ENCODE measurements at places on chromosomes 11 and 22.

DNA sequence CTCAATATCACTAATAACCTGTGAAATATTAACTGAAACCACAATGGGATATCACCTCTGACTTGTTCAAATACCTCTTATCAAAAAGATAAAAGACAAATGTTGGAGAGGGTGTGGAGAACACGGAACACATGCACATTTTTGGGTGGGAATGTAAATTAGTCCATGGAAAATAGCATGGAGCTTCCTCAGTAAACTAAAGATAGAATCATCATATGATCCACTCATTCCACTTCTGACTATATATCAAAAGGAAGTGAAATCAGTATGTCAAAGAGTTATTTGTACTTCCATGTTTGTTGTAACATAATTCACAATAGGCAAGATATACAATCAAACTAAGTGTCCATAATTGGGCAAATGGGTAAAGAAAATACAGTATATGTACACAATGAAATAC is 57.4 kb downstream of the TYR start:
- DNase-seq = no peak

- no peak for DNase-seq
These were observed 142.1 kb downstream of the TRPC6 start for GRCh38 chr11:101441747-101442146.

- no peak for DNase-seq
These were observed 9.2 kb upstream of the GAB2 start for GRCh38 chr11:78426845-78427244.

DNA sequence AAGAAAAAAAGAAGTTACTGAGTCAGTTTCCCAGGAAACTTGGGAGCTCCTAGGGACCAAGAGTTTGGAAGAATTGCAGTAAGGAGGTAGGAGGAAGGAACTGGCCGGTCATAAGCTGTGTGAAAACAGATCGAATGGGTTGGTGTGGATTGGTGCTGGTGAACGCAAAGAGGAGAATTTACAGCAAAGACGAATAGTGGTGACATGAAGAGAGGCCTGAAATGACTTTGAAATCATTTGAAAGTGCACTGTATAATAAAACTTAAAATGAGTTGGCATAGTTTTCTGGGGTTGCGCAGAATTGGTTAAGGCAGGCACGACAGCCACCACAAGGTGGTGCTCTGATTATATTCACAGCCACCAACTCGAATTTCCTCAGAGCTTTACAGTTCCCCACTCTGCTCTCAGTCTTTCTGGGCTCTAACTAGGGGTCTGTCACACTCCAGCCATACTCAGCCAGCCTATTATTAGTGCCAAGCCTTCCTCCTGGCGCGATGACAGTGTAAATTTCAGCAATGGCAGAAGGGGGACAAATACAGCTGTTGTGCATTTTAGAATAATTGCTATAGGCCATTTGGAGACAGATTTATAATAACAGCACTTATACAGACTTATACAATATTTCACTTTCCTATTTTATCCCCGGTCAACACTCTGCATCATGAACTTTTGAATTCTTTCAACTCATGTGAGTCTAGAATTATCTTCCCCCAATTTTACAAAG is 8.3 kb upstream of the HTR3B start:
- DNase-seq = peak; percentile 48

DNA sequence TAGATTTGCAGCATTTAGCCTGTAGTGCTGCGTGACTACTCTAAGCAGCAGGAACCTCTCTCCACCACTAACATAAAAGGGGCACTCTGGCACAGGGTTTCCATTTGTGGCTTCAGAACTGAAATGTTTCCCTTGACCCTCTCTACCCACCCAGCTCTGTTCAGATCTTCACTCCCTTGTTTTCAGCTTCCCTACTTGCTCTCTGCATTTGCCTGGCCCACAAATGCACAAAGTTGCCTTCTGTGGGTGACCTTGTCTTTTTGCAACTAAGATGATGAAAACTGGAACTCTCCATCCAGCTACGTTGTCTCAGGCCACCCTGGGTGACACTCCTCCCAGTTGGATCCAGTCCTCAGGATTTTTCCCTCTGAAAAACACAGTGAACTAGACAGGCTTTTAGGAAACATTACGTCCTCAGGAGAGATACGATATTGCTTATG is 19.8 kb upstream of the PSMA1 start:
- DNase-seq = no peak

DNA sequence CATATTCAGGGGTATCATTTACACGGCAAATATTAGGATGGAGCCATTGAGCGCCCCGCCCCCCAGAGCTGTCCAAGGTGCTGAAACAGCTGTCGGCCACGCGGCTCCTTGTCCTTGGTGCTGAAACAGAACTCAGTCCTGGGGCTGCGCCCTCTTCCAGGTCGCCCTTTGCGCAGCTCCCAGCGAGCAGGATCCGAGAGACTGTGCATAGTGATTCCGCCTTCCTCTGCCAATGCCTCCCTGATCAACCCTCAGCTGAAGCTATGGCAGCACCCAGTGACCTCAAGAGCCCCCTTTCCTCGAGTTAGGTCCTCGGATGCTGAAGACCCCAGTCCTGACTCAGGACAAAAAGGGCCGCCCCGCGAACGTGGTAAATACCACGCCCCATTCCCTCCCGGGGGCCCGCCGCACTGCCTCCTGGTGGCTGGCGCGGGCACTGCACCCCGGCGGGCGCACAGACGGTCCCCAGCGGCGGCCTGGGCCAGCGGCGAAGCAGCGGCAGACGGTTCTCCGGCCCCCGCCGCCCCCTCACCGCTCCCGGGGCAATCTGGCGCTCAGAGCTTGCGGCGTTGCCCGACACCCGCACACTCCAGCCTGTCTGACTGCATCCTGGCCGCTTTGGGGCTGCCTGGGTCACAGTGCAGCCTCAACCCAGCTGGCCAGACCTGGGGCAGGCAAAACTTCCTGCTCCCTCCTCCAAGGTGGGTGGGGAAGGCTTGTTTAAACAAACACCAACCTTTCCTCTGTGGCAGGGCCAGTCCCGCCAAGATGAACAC is 13.4 kb downstream of the SYT7 start:
- peak; percentile 90 for DNase-seq

- no peak for DNase-seq
These were observed 43.3 kb downstream of the CYB5R2 start for GRCh38 chr11:7630002-7630401.

- DNase-seq = no peak
These were observed 380.5 kb downstream of the SHANK2 start for GRCh38 chr11:70871881-70872280.

DNA sequence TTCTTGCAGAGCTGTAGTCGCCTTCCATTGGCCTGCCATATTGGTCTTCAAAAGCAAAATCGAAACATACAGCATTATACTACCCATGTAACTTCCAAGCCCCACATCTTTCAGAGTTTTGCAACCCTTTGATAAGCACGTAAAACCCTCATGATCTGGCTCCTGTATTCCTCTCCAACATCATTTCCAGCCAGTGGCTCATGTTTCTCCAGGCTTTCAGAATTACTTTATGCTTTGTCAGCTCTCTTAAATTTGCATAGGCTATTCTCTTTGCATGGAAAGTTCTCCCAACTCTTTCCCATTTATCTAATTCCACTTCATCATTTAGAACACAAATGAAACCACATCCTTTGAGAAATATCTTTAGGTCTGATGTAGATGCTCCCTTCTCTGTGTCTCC is 67.8 kb upstream of the DDI1 start:
- no peak for DNase-seq

GRCh38 chr11:65558002-65558929 is at the start of gene LTBP3:
Gene LTBP3 (minus strand): TSS chr11:65558359. CDS start chr11:65557959, 400 bp downstream.
- DNase-seq = peak; percentile 92

- DNase-seq = no peak
These were observed 119.1 kb downstream of the MN1 start for GRCh38 chr22:27682437-27682836.

DNA sequence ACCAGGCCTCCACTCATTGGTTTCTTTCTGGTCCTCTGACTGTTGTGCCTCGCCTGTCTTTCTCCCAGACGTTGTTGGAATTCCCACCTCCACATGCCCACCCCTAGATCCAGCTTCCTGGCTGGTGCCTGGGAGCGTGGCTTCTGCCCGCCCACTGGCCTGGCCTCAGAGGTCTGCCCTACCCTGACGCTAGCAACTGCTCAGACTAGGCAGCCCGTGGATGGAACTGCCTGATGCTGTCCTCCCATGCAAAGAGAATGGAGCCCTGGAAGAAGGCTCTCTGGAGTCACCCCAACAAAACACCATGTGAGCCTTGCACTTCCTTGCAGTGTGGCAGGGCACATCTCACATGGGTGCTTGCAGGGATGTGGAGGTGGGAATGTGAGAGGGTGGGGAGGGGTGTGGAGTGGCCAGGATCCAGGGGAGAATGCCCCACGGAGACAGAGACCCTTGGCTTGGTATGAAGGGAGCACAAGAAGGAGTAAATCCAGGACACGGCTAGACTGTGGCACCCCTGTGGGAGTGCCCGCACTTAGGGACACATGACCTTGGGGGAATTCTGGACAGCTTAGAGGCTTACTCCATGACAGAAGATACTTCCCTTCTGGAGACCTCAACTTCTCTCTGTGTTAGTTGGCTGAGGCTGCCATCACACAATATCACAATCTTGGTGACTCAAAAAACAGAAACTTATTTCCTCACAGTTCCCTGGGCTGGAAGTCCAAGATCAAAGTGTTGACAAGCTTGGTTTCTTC is 22.5 kb upstream of the ADA2 start:
- DNase-seq = no peak

DNA sequence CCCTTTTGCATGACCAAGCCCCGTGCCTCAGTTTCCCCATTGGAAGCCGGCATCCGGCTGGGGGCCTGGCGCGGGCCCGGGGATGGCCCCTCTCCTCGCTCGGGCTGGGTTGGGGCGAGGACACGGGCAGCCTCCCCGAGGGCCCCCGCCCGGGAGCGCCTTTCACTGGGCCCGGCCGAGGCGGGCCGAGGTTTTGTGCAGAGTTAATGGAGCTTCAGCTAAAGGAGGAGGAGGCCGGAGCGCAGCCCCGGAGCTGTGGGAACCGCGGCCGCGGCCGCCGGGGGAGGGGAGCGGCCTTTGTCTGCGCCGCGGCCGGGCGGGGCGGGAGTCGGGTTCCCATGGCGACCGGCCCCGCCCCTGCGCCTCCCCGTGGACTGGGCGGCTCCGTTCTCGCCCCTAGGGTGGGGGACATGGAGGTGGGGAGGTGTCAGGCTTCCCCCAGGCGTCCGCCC is 1.4 kb upstream of the MAPK11 start:
- DNase-seq = peak; percentile 65

DNA sequence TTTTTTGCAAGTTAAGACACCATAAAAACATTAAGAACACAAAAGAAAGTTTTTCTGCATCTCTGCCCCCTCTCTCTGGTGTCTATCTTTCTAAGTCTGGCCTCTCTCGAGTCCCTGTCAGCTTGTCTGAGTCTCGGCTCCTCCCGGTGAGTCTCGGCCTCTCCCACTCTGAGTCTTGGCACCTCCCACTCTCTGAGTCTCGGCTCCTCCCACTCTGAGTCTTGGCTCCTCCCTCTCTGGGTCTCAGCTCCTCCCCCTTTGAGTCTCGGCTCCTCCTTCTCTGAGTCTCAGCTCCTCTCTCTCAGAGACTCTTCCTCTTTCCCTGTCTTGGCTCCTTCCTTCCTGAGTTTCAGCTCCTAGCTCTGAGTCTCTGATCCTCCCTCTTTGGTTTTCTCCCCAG is 72.5 kb upstream of the AMPD3 start:
- DNase-seq = no peak

GRCh38 chr11:32188785-32189184 is 97.9 kb downstream of the RCN1 start:
- no peak for DNase-seq

All from femur (tissue), 1 donor.